ENCODE measurements at places on chromosomes 7 and 10. TPM values are rescaled to one million over a fixed set of nuclear protein-coding genes. Genes with fewer than 3 reads are reported as not detected.

OR2A12 gene
- under 0.01 TPM for total RNA-seq

GGCT gene
- 21.5 TPM for total RNA-seq

TDRD1 gene
- under 0.01 TPM for total RNA-seq

CASTOR2 gene
- total RNA-seq: 21.7 TPM

RARRES2 gene
- total RNA-seq: 0.32 TPM

ALOX5 gene
- not detected for total RNA-seq

DUSP5 gene
- total RNA-seq: 13.7 TPM

TYSND1 gene
- total RNA-seq: 8.2 TPM

PAPSS2 gene
- 91.2 TPM for total RNA-seq

FGFR2 gene
- 64.0 TPM for total RNA-seq

ITPRID1 gene
- total RNA-seq: not detected

GPR37 gene
- 0.11 TPM for total RNA-seq

KDM7A gene
- total RNA-seq: 23.8 TPM

FBXW4 gene
- total RNA-seq: 49.9 TPM

EIF4H gene
- 269 TPM for total RNA-seq

ZNF212 gene
- 6.2 TPM for total RNA-seq

TMEM196 gene
- total RNA-seq: 0.13 TPM

WDR86 gene
- 9.0 TPM for total RNA-seq

CTNNA3 gene
- total RNA-seq: not detected

FAM25C gene
- not detected for total RNA-seq

PPP1R3C gene
- 175 TPM for total RNA-seq

FAM241B gene
- 0.91 TPM for total RNA-seq

SLC29A4 gene
- 0.54 TPM for total RNA-seq

AOAH gene
- not detected for total RNA-seq

VPS37D gene
- total RNA-seq: 2.7 TPM

All from articular chondrocyte of knee joint (primary cell).